NCI-H2171 treated with DMSO at 0.1 percent for 48 hours (cell line): ENCODE measurements at places on chromosomes 2 and 18.

DNA sequence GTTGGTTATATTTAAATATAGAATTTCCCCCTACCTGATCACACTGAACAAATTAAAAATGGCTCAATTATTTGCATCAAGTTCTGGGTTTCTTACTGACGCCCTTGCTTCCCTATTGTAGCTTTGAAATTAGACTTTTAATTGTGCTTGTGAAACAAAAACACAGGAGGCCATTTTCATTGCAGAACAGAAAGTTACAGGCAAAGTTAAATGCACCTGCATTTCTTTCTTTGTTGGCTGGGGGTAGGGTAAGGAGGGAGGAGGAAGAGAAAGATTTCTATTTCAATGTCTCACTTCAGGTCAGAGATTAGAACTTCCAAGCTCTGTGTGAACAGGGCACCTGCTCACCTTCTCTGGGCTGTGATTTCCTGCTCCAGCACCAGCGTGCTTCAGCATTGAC, 199.6 kb downstream of the BCL11A start:
- no peak for DNase-seq

- no peak for DNase-seq
Observed at GRCh38 chr2:101827246-101827645, 129.7 kb downstream of the MAP4K4 start.

DNA sequence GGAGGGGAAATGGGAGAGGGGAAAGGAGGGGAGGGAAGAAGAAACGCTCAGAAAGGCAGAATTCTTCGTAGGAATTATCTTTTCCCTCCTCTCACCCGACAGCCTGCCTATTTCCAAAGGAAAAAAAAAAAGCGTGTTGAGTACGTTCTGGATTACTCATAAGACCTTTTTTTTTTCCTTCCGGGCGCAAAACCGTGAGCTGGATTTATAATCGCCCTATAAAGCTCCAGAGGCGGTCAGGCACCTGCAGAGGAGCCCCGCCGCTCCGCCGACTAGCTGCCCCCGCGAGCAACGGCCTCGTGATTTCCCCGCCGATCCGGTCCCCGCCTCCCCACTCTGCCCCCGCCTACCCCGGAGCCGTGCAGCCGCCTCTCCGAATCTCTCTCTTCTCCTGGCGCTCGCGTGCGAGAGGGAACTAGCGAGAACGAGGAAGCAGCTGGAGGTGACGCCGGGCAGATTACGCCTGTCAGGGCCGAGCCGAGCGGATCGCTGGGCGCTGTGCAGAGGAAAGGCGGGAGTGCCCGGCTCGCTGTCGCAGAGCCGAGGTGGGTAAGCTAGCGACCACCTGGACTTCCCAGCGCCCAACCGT, at the start of gene GAD1:
Gene GAD1, plus strand, starts transcription at position 384 of the 589 bp plus-strand sequence. CDS start 1,705 bp downstream, outside the sequence.
- DNase-seq: peak; percentile 89

GRCh38 chr2:12436483-12436882, 280.3 kb upstream of the TRIB2 start:
- DNase-seq: no peak

DNA sequence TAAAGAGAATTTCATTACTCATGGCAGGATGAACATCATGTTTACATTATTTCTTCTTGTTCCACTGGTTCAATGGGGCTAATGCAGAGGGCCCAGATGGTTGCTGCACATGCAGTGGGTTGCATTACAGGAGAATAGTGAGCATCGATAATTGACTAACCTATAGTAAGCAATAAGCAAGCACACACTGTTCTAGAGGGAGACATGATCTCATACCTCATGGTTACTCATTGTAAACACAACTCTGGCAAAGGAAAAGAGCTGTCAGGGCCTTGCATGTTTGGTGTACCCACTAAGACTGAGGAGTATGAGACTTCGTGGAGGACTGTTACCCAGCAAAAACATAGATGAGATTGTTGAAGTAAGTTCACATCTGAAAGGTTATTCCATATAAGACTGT, 885.6 kb upstream of the VRK2 start:
- no peak for DNase-seq

DNA sequence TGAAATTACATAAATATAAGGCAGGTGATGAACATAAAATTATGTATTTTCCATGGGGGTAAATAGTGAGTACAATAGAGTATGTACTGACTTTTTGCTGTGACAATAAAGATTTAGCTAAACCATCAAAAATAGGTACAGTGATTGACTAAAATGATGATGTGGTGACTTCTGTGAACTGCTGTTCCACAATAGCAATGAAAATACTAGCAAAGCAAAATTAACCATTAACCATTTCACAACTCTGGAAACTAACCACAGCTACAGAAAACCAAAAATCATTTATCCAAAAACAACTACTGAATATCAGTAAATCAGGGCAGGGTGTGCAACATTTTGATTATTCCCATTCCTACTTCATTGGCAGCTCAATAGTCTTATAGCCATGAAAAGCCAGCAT, 161.4 kb upstream of the GYPC start:
- DNase-seq: no peak

- DNase-seq: no peak
Observed at GRCh38 chr2:146477383-146477782, 1367.4 kb upstream of the ACVR2A start.

- DNase-seq: peak; percentile 10
Observed at GRCh38 chr2:64562148-64562784, 38.1 kb downstream of the AFTPH start.

DNA sequence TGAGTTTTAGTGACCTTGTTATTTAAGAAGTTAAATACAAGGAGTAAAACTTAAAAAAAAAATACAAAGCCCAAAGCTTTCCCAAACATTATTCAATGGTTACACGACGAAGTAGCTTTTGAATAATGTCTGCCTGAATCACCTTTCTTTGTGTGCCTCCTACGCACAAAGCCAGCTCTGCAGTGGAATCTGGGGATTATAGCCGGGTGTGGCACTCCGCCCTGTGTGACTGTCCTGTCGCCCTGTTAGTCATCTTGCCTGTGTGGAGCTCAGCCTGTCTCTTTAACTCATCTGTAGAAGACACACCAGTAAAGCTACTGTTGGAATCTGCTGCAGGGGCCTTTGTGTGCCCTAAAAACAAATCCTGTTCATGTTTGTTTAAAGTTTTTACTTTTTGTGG, 79.4 kb upstream of the TCF7L1 start:
- DNase-seq: no peak

DNA sequence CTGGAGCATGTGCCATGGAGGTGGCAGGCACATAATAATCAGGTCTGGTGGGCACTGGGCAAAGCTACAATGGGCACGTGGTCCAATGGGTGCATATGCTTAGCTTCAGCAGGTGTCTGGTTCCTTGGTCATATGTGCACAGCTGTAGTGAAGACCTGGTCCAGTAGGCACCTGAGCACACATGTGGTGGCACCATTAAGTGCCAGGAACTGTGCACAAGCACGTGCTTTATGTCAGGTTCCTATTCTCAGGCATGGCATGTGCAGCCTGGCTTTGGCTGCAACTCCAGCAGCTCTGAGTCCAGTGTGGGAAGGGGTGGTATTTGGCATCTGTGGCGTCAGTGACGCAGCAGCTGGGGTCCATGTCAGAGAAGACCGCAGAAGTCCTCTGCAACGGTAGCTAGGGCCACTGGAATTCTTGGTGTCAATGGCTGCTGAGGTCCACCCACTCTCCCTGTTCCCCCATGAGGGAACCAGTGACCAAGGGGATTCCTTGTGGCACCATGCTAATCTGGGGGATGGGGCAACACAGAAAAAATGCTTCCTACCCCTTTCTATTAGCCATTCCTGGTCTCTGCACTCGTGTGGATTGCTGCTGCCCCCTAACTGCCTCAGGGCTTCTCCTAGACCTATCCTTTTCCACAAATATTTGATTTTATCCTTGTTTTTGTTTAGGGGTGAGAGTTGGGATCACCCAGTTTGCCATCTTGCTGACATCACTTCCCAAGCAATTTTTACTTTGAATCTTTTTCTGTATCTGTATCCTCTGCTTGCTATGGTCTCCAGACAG, 262.9 kb upstream of the MAP2 start:
- DNase-seq: no peak

DNA sequence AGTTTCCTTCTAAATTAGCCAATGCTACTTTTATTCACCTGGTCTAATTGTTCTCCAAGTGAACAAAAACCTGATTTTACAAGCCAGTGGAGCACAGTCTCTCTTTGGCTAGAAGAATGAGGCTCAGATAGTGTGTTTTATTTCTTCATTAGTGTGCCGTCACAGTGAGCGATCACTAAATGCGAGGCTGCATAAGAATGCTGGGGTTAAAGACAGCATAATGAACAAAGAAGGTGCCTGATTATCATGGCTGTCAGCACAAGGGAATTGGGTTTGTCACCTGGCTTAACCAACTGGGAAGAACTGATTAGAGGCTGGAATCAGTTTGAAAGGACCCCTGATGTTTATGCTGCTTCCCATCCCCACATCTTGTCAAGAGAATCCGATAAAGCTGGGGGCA, 76.4 kb downstream of the EPHA4 start:
- DNase-seq: no peak

GRCh38 chr2:179856205-179856604, 5.2 kb downstream of the ZNF385B start:
- DNase-seq: no peak

- DNase-seq: no peak
Observed at GRCh38 chr2:162114271-162114670, 37.8 kb downstream of the GCG start.

GRCh38 chr18:41072946-41073345, 882.1 kb upstream of the PIK3C3 start:
- DNase-seq: no peak

- no peak for DNase-seq
Observed at GRCh38 chr2:113886479-113887008, 3.3 kb upstream of the ACTR3 start.

GRCh38 chr2:222033541-222033940, 265.3 kb downstream of the PAX3 start:
- DNase-seq: no peak

GRCh38 chr2:74762789-74763188, 71.1 kb upstream of the HK2 start:
- no peak for DNase-seq

GRCh38 chr2:23828256-23828980, 98.5 kb downstream of the ATAD2B start:
- DNase-seq: no peak

DNA sequence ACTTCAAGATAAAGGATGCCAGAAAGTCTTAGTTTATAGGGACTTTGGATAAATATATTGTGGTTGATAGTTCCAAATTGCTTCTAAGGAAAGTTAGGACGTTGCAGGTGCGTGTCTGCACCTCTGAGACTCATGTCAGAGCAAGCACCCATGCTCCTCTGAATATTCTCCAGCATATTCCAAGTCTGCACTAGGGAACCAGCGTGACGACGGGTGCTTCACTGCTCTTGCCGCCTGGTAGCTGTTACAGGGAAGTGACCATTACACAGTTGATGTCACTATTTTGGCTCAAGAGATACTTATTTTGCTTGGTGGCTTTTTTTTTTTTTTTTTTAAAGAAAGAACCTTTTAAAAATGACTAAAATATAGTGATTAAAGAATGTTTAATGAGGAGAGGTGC, 35.6 kb downstream of the GATA6 start:
- no peak for DNase-seq

DNA sequence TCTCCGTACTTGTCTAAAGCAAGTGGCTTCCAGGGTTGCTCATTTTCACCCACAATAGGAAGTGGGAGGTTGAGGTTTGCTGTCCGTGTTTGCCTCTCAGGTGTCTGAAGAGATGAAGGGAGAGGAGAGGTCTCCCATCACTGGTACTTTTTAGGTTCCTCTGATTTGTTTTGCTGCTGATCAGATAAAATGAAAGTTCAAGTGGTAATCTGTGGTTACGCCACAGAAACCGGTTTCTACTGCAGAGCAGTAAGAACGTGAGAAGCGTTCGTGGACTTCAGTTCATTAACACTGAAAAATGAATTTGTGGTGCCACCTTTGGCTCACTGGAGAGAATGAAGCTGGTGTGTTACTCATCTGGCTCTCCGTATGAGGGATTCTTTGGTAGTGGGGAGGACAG, 118.2 kb downstream of the GBX2 start:
- no peak for DNase-seq

DNA sequence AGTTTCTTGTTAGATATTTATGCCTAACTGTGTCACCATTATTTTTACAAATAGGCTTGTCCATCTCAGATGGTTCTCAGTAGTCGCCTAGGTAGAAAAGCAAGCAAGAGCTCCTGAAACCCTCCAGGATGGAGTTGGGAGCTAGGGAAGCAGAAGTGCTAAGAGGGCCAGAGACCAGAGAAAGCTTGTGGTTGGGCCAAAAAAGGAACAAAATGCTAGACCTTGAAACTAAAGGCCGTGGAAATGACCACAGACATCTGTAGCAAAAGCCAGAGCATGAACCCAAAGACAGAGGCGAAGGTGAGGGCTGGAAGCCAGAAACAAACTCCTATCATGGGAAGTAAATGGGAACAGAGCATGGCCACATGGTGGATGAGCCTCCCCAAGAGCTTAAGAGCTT, 29.9 kb upstream of the RMDN2 start:
- DNase-seq: no peak

- no peak for DNase-seq
Observed at GRCh38 chr2:127485051-127485693, 41.1 kb downstream of the IWS1 start.

DNA sequence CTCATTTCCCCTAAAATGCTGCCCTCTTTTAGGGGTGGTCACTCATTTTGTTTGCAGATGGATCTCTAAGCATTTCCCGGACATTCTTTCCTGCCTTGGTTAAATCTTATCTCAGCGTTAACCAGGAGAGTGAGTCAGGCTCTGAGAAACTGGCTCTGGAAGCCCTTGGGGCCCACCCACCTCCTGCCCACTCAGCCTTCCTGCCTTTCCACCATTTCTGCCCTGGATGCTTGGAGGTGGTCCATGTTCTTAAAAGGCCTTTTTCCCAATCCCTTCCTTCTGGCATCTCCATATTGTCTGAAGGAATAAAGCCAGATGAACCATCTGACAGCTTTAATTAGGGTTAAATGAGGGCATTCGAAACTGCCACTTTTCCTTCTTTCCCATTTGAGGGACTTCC, 9.5 kb downstream of the HK2 start:
- no peak for DNase-seq

- DNase-seq: peak; percentile 90
Observed at GRCh38 chr2:138390316-138390945, 111.1 kb upstream of the SPOPL start.

- no peak for DNase-seq
Observed at GRCh38 chr18:68402784-68403183, 312.1 kb downstream of the TMX3 start.

- DNase-seq: no peak
Observed at GRCh38 chr2:23993736-23994269, 16.1 kb upstream of the MFSD2B start.

GRCh38 chr2:11786191-11786590, 39.8 kb downstream of the LPIN1 start:
- no peak for DNase-seq

GRCh38 chr2:237625777-237626176, 1.6 kb upstream of the LRRFIP1 start:
- DNase-seq: no peak

- no peak for DNase-seq
Observed at GRCh38 chr18:56913941-56914340, 232.9 kb upstream of the BOD1L2 start.

- no peak for DNase-seq
Observed at GRCh38 chr2:145412155-145412554, 892.2 kb upstream of the ZEB2 start.

DNA sequence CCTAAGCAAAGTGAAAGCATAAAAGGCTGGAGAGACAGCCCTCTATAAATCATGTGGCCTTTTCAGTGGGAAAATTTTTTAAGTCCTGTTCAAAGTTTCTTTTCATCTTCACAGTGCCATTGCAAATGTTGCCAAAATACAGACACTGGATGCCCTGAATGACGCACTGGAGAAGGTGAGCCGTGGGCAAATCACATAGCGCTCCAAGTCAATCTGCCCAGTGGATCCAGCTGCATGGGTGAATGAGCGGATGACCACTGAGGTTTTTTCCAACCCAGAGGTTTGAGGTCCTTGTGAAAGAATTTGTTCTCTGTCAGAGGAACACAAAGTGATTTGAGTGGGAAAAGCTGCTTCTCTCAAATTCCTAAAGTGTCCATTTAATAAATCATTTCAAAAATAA, 11.8 kb downstream of the DAPL1 start:
- no peak for DNase-seq
